Subcutaneous preadipocyte (primary cell): ENCODE measurements at places on chromosomes 6 and 20. TPM values are rescaled to one million over a fixed set of nuclear protein-coding genes. Genes with fewer than 3 reads are reported as not detected.

Gene NKX2-2
- 0.20 TPM in 1 of 2 replicates, not detected in the other for total RNA-seq

Gene ZFP57
- 0.73 and 2.7 TPM in 2 replicates for total RNA-seq

Gene SIRPB2
- total RNA-seq = not detected in 2 replicates

Gene NHLRC1
- 1.8 and 2.0 TPM in 2 replicates for total RNA-seq

Gene PTPRT
- not detected in 2 replicates for total RNA-seq

Gene LKAAEAR1
- 0.20 TPM in 1 of 2 replicates, not detected in the other for total RNA-seq

Gene C6orf132
- 4.5 and 5.5 TPM in 2 replicates for total RNA-seq

Gene ZC3H12D
- total RNA-seq = under 0.01 and 0.37 TPM in 2 replicates

Gene CD24
- 0.20 TPM in 1 of 2 replicates, not detected in the other for total RNA-seq

Gene FAM209B
- total RNA-seq = not detected in 2 replicates

Gene DPPA5
- not detected in 2 replicates for total RNA-seq

Gene GPR6
- not detected in 2 replicates for total RNA-seq

Gene CCN5
- 6.1 and 129 TPM in 2 replicates for total RNA-seq

Gene DEFB132
- total RNA-seq = not detected in 2 replicates

Gene MMP24
- under 0.01 TPM in 2 replicates for total RNA-seq

Gene DHX16
- 22.8 and 27.8 TPM in 2 replicates for total RNA-seq

Gene SYCP2L
- total RNA-seq = under 0.01 TPM in 1 of 2 replicates, not detected in the other

Gene NOX3
- total RNA-seq = not detected in 2 replicates

Gene DEF6
- 0.37 and 0.39 TPM in 2 replicates for total RNA-seq

Gene RSPH9
- 0.39 and 0.73 TPM in 2 replicates for total RNA-seq

Gene NUP43
- total RNA-seq = 25.7 and 38.3 TPM in 2 replicates

Gene OR10C1
- not detected in 2 replicates for total RNA-seq

Gene TRIM15
- total RNA-seq = not detected in 2 replicates

Gene PI3
- not detected in 2 replicates for total RNA-seq

Gene FOXA2
- not detected in 2 replicates for total RNA-seq

Gene LY6G5C
- total RNA-seq = 0.37 and 0.39 TPM in 2 replicates

Gene RAB23
- total RNA-seq = 30.5 and 45.5 TPM in 2 replicates

Gene ME1
- 14.3 and 23.5 TPM in 2 replicates for total RNA-seq

Gene SLC17A2
- not detected in 2 replicates for total RNA-seq

Gene UNC5CL
- total RNA-seq = under 0.01 TPM in 2 replicates
